ENCODE measurements at places on chromosomes 1 and 21.

DNA sequence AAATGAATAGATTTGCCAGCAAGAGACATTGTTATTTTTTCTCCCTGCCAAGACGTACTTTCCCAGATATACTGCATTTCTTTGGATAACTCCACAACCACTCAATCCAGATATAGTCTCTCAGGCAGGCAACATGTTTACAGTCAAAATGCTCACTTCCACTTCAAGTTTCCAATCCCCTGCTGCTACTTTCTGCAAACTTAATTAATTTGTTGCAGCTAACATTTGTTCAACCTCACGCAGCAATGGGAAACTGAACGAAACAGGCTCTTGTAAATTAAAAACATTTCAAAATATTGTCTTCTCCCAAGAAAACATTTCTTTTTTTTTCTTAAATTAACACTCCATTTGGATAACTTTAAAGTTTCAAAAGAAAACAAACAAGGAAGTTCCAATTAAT is 45.7 kb upstream of the PROX1 start:
- DNase-seq: no peak

DNA sequence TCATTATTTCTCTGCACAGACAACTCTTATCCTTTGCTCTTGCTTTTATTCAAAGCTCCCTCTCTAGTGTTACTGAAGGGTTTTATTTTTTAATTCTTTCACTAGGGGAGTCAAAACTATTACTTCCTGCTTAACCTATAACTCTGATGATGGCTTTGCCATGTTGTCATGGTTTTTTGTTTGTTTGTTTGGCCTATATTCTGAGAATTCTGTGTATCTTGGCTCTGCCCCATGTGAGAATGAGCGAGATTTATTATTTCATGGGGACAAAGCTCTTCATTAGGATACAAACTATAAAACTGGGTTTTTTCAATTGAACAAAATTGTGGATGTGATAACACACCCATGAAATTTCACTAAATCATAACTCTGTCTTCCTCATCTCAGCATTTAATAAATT is 190.5 kb upstream of the C1orf105 start:
- no peak for DNase-seq

DNA sequence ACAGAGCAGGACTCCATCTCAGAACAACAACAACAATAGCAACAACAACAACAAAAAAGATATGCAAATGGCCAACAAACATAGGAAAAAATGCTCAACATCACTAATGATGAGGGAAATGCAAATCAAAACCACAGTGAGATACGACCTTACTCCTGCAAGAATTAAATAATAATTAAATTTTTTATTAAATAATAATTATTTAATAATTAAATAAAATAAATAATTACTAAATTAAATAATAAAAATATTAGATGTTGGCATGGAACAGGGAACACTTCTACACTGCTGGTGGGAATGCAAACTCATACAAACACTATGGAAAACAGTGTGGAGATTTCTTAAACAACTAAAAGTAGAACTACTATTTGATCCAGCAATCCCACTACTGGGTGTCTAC is 1022.3 kb upstream of the B3GALT2 start:
- DNase-seq: no peak

DNA sequence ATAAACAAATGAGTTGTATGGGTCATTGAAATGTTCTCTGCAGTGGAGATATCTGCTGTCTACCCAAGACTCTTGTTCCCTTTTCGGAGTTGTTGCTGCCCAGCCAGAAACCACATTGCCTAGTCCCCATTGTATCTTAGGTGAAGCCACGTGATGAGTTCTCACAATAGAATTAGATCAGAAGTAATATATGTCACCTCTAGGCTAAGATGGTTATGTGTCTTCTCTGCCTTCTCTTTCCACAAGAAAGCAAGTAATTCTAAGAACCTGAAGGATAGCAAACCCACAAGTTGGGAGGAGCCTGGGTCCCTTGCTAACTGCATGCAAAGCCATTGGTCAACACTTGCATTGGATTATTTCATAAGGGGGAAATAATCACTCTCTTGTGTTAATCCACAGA is 76.6 kb downstream of the ADCY10 start:
- no peak for DNase-seq

DNA sequence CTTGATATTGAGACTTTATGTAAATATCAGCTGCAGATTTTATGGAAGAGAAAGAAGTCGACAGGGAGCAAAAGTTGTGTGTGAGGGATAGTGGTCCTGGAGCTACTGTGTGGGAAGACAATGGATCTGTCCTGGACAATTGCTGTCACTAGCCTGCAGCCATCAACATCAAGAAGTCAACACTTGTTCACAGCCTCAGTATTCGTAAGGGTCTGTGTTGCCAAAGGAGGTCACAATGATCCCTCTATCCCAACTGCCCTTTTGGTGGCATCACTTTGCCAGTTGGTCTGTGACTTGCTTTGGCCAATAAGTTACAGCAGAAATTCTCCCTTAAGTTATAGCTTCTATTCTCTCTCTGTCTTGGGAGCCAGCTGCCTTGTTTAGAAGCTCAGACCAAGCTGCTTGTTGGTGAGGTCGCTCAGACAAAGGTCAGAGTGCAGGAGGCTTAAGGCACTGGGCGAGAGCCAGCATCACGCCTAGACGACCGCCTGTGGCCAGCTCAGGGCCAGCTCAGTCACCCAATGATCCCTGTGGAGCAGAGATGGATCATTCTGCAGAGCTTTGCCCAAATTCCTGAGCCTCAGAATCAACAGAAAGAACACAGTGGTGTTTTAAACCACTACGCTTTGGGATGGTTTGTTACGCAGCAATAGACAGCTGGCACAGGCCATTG is 134.9 kb downstream of the RHOU start:
- no peak for DNase-seq

DNA sequence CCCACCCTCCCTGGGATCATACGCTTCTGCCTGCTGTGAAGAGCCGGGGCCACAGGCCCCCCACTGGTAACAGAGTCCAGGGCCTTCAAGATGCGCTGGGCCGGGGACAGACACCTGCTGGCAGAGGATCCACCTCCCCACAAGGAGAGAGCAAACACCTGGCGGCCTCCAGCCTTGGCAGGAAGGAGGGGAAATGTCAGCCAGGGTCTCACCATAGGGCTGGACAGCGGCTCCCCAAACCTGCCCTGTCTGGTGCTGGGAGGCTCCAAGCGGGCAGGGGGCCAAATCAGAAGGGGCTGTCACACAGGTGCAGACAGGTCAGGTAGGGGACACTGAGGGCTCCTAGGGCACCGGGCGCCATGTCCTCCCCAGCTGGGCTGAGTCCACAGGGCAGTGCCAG is 58.9 kb downstream of the KCNAB2 start:
- no peak for DNase-seq

Measured in stromal cell of bone marrow (primary cell).